ENCODE measurements at places on chromosomes 11 and 22. TPM values are rescaled to one million over a fixed set of nuclear protein-coding genes. Genes with fewer than 3 reads are reported as not detected.

The KCTD14 gene
- 2.3 TPM for total RNA-seq

The ZNF214 gene
- 12.5 TPM for total RNA-seq

The KRTAP5-9 gene
- total RNA-seq = not detected

The HBB gene
- total RNA-seq = 394 TPM

The DNAJB7 gene
- total RNA-seq = not detected
